G401 (cell line): ENCODE measurements at places on chromosomes 7 and 10.

- DNase-seq = no peak
These were observed 167.5 kb downstream of the RNLS start for GRCh38 chr10:88415533-88416130.

- DNase-seq = no peak
These were observed 77.5 kb upstream of the PHYHIPL start for GRCh38 chr10:59098831-59099452.

DNA sequence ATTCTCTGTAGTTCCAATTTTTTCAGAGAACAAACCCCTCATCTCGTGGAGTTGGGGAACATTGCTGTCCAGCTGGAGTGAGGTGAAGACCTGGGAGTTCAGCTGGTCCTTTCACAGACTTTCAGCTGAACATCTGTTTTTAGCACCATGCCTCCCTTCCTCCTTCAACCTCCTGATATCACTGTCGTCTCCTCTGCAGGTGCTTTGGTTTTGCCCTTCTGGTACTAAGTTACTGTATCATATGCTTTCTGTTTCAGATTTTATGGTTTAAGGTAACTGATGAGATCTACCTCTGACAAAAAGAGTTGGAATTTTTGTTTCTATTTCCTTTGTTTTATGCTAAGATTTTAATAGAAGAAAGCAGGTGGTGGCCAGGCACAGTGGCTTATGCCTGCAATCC is 102.9 kb downstream of the ZNF438 start:
- DNase-seq = no peak

DNA sequence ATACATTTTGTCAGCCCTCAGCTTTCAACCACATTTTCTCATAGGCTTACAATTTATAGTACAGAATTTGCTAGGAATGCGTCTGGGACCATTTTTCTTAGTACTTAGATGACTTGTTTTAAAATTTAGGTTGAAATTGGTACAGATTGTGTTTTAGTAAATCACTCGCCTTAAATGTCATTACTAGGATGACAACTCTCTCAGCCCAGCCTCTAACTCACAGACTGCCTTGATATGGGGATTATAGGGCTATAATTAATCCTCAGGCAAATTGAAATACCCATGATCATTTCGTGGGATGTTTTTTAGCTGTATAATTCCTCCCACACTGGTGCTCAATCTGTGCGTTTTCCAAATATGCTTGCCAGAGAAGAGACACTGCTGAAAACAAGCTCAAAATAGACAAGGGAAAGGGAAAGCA is 299.7 kb upstream of the AKR1E2 start:
- DNase-seq = no peak

- DNase-seq = peak; percentile 6
These were observed 32.1 kb downstream of the JCAD start for GRCh38 chr10:30027057-30028005.

DNA sequence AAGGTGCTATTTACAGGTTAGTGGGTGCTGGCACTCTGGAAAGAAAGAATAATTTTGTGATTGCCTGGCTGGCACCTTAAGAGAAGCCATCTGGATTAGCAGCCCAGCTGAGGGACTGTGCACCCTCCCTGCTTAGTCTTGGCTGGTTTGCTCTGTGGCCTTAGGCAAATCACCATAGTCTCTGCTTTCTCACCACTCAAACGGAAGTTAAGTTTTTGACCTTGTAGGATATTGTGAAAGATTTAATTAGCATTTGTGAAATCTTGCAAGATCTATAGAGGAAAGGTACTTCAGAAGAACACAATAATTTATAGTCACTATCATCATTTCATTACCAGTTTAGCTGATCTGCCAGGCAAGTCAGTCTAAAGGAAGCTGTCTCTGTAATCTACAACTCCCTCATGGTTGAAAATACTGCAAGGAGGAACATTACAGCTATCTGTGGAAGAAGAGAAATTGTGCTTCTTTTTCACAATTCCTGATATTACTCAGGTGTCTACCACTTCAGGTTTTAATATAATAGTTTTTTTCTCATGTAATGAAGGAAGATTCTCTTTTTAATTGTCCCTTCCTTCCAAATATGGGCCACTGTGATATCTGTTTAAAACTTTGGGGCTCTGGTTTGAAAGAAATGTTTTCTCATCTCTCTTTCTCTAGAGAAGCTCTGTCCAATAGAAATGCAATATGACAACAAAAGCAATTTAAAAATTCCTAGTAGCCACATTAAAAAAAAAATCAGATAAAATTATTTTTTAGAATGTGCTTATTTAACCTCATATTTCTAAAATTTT is 219.6 kb downstream of the PTEN start:
- no peak for DNase-seq

DNA sequence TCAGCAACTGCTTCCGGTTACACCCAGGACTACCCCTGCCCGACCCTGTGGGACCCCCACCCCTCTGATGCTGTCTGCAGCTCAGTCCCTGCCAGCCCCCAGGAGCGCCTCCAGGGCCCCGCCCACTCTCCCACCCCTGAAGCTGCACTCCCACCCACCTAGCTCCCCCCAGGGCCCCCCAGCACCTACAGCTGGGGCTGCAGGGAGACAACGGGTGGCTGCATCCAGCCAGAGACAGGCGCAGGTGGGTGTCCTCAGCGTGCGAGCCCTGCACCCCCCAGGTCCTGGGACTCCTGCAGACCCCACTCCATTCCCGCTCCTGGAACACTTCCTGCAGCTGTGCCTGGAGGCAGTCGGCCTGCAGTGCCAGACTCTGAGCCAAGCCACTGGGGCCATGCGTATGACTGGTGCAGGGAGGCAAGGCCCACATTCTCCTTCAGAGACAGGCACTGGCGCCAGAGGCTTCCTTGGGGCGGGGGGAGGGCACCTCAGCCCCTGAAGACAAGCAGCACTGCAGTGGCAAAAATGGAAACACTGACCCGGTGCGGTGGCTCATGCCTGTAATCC is 6.1 kb downstream of the CYP2W1 start:
- DNase-seq = no peak

DNA sequence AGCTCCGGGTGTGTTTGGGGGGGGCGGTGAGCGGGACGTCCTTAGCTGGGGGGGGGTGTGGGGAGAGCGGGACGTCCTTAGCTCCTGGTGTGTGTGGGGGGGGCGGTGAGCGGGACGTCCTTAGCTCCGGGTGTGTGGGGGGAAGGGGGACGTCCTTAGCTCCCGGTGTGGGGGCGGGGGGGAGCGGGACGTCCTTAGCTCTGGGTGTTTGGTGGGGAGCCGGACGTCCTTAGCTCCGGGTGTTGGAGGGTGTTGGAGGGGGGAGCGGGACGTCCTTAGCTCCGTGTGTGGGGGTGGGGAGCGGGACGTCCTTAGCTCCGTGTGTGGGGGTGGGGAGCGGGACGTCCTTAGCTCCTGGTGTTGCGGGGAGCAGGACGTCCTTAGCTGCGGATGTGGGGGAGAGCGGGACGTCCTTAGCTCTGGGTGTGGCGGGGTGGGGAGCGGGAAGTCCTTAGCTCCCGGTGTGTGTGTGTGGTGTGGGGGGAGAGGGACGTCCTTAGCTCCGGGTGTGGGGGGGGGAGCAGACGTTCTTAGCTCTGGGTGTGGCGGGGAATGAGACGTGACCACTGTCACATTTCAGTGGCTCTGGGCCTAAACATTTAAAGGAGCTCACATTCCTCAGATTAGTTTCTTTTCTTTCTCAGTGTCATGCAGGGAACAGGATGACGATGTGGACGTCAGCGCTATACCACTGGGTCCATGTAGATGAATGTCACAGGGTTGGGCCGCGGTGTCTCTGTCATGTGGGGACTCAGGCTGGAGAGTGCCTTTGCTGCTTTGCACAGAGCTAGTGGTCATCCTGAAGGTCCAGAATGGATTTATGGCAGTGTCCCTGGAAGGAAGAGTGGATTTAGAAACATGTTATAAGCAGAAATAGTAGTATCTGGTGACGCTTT is 7.5 kb downstream of the DYNC2I1 start:
- DNase-seq = peak; percentile 64

- DNase-seq = no peak
These were observed 40.8 kb downstream of the MYL10 start for GRCh38 chr7:101588131-101588935.

DNA sequence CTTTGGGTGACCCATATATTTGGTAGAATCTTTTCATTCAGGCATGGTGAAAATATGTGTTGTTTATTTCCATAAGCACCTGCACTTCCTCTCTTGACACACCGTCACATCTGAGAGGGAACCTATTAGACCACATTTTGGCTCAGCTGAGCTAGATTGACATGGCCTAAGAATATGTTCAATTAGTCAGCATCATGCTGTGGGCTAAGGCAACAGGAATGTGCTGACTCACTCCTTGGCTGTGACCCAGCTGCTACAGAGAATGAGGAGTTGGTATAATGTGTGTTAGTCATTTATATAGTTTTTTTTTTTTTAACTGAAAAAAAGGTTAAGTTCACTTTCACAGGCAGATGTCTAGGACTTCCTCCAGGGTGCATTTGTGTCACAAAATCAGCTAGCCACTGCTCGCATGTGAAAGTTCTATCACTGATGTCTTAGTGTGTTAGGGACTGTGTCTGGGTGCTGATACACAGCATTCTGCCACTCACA is 180.6 kb downstream of the SEMA3E start:
- peak; percentile 12 for DNase-seq

GRCh38 chr10:113115556-113115955 is 165.5 kb downstream of the TCF7L2 start:
- DNase-seq = no peak

DNA sequence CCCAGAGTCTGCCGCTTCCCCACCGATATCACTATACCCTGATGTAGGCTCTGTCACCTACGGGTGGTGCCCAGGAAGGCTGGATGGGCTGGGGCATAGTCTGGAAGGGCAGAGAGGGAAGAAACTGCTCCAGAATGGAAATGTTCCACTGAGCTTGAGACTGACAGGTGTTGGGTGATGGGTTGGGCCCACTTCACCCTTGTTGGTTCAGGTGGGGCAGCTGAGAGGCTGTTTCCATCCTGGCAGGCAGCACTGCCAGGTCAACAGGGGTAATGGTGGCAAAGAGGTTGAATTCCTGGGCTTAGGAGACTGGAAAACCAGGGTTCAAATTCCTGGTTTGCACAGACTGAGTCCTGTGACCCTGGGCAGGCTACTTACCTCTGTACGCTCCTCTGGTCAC is 28.5 kb upstream of the FRAT2 start:
- DNase-seq = no peak

GRCh38 chr7:20596653-20597052 is 18.8 kb upstream of the ABCB5 start:
- DNase-seq = no peak

GRCh38 chr7:106664343-106664742 is 3.4 kb upstream of the CCDC71L start:
- DNase-seq = no peak

- no peak for DNase-seq
These were observed 160.8 kb downstream of the IMMP2L start for GRCh38 chr7:111401516-111401915.

DNA sequence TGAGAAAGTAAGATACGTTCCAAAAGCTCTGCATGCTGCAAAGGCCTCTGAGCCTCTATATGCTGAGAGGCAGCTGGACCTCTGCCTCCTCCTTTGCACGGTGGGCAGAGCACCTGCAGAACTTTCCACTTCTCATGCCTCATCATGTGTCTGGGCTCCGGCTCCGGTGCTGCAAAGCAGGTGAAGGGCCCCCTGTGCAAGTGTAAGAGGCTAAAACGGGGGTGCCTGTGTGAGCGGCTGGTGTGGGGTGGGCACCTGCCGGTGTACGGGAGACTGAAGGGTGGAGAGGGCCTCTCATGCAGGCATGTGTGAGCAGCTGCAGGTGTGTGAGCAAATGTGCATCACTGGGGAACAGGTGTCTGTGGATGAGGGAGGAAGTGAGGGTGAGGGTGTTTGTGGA is 121.0 kb downstream of the KCNMA1 start:
- DNase-seq = no peak

- no peak for DNase-seq
These were observed 1.3 kb downstream of the HOXA7 start for GRCh38 chr7:27154901-27155815.

- no peak for DNase-seq
These were observed 61.9 kb downstream of the RGS10 start for GRCh38 chr10:119480667-119481066.

DNA sequence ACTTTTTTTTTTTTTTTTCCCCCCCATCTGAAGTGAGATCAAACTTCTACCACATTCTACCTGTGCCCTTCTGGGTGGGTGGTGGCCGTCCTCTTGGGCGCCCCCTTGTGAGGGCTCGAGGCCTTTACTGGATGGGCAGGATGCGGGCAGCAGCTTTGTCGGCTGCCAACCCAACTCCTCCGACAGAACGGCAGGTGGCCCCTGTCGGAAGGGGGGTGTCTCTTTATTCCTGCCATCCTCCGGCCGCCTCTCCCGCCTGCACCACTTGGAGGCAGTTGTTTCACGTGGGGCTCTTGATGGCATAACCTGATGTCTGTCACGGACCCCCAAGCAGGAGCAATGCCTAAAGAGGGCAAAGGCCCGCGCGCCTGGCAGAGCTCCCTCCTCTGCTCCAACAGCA is 31.0 kb downstream of the AMZ1 start:
- peak; percentile 19 for DNase-seq

GRCh38 chr7:81008901-81009300 is 90.0 kb upstream of the SEMA3C start:
- DNase-seq = no peak

- no peak for DNase-seq
These were observed 254.6 kb downstream of the ANKRD30A start for GRCh38 chr10:37379991-37380390.

GRCh38 chr7:151868396-151869108 is 8.4 kb downstream of the PRKAG2 start:
- DNase-seq = peak; percentile 70

DNA sequence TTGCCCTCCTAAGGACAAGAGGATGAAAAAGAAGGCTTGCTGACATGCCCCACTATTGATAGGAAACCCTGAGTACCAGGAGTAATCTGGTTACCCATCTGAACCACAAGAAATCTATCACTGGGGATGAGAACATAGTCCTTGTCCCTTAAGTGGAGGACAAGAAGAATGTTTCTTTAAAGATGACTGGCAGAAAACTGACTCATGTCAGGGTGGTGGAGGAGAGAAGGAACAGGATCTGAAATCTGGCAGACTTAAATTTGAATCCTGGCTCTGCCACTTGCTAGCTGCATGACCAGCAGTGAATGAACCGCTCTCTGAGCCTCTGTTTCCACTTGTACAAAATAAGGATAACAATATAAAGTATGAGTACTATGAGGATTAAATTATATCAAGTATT is 38.9 kb upstream of the XPNPEP1 start:
- DNase-seq = peak; percentile 72

DNA sequence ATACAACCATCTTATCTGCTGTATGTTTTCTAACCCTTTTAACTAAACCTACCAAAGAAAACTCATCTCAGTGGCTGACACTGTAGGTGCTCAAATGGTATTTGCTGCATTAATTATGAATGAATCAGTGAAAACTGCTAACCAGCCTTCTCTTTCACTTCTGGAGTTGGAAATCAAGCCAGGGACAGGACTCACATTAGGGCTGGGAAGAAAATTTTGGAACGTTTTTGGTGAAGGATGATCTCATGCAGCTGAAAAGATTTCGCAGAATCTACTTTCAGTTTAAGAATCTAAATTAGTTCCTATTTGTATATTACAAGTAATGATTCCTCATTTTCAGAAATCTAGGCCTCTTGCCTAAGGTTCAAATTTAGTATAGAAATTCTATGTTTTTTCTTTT is 12.9 kb downstream of the MTPN start:
- no peak for DNase-seq

- DNase-seq = no peak
These were observed 125.8 kb downstream of the ELMO1 start for GRCh38 chr7:37322831-37323230.
